ENCODE measurements at places on chromosomes 11 and 22. TPM values are rescaled to one million over a fixed set of nuclear protein-coding genes. Genes with fewer than 3 reads are reported as not detected.

The BAIAP2L2 gene
- total RNA-seq: 0.77 TPM

The ZNF214 gene
- total RNA-seq: not detected

The KRTAP5-11 gene
- total RNA-seq: not detected

The GTSE1 gene
- total RNA-seq: 74.4 TPM

The ZNF74 gene
- total RNA-seq: 10.7 TPM

The MYOD1 gene
- not detected for total RNA-seq

The PATE4 gene
- total RNA-seq: not detected

The RCOR2 gene
- 0.25 TPM for total RNA-seq

The RPS6KB2 gene
- 59.8 TPM for total RNA-seq

The OR56B4 gene
- total RNA-seq: not detected

The SAA2 gene
- not detected for total RNA-seq

The OPCML gene
- not detected for total RNA-seq

The SNX32 gene
- 1.6 TPM for total RNA-seq

The POU2AF2 gene
- not detected for total RNA-seq

The TRIM6 gene
- 0.25 TPM for total RNA-seq

The KIRREL3 gene
- total RNA-seq: not detected

The PGA5 gene
- total RNA-seq: not detected

The CSKMT gene
- total RNA-seq: 21.3 TPM

The OR51B2 gene
- total RNA-seq: not detected

The SAAL1 gene
- 33.7 TPM for total RNA-seq

The CAVIN3 gene
- 6.8 TPM for total RNA-seq

The CRYBB1 gene
- not detected for total RNA-seq

The MUC6 gene
- total RNA-seq: not detected

The OR4D5 gene
- total RNA-seq: not detected

The ALX4 gene
- total RNA-seq: not detected

The TRPC6 gene
- not detected for total RNA-seq

The MS4A1 gene
- not detected for total RNA-seq

The CNTF gene
- 3.6 TPM for total RNA-seq
